Anterior cingulate cortex (tissue), 58 donors: ENCODE measurements at places on chromosomes 16 and 17.

- DNase-seq = no peak
Measured at GRCh38 chr16:67240506-67240905, 6.8 kb downstream of the FHOD1 start.

DNA sequence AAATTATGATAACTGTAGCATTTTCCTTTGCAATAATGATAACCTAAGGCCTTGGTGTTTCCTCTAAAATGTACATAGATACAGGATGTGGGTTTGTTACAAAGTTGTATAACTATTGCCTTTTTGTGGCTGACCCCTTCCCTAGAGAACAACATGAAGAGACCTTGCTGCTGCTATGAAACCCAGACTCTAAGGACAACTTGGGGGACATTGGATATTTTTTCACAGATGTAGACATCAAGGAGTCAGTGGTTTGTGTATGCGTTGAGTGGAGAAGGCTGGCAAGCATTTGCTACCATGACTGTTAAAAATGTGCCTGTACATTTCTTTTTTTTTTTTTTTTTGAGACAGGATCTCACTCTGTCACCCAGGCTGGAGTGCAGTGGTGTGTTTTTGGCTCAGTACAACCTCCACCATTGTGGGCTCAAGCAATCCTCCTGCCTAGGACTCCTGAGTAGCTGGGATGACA is 12.3 kb downstream of the HMOX2 start:
- no peak for DNase-seq

- DNase-seq = no peak
Measured at GRCh38 chr16:50988441-50988840, 162.6 kb downstream of the SALL1 start.

DNA sequence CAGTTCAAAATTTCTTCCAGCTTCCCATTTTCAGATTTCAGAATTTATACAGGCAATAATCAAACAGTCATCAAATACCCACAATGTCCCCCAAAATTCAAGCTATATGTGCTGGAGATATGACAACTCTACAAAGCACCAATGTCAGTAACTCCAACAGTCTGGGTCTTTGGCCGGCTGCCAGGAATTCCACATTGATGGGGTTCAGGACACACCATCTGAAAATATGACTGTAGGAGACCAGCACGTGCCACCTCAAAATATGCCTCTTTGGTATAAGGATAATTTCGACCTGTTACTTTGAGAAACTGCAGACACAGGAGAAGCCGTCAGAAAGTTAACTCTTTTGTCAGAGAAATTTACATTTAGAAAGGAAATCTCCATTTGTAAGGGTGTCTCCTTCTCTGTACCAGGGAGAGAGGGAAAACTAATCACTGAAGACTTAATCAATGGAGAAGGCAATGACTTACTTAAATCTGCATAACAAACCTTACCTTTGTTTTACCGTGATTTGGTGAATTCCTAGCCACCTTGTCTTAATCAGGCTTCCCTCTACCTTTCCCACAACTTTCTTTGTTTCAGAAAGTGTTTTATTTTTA is 594.3 kb upstream of the CDH5 start:
- DNase-seq = no peak
